Dermis microvascular lymphatic vessel endothelial cell (primary cell): ENCODE measurements at places on chromosomes 16 and 17. TPM values are rescaled to one million over a fixed set of nuclear protein-coding genes. Genes with fewer than 3 reads are reported as not detected.

DNA sequence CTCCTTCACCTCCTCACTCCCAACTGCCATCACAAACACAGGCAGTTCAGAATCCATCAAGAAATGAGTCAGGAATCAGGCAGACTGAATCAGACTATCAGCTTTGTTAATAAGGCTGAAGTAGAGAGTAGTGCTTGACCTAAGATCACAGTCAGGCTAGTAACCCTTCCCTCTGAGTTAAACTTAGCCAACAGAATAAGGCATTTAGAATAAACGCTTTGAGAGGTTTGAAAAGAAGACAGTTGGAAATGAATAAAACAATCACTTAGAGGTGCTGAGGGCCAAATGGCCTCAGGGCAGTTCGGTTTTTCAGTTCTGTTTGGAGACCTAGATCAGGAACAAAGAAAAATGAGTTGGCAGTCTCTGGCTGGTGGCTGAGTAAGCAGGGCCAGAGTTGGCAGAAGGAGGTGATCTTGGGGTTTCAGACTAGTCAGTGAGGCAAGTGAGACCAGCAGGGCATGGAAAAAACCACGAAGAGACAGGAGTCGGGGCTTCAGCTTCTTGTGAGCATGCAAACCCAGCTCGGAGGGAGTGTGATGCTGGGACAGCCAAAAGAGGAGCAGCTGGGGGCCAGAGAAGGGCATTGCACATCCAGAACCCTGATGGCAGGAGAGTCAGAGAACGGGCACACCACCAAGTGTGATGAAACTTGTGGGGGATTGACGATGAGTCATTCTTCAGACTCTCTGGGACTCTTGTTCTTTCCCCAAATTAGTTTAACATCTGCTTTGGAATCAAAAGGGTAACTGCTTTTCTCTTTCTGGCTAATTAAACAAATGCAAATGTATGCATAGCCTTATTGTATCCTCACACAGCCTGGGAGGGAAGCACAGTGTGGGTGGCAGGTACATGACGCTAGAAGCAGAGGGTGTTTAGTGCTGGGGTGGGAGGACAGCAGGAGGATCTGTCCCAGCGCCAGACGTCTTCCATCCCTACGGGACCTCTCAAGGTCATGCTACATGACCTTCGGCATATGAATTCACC is 54.8 kb downstream of the SPECC1 start:
- no peak for DNase-seq

DNA sequence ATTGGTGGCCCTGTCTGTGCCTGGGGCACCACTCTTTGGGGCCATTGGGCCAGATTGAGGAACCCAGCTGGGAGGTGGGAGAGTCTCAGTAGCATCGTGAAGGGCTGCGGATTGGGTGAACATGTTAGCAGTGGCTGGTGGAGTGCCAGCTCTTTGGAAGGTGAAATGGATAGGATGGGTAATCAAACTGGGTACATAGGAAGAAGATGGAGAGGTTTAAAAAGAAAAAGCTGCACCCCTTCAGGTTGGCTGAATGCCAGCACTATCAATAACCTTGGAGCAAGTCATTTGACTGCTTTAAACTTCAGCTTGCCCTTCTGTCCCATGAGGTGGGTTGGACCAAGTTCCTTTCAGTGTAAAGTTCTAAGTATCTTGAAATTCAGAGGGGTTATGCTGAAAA is 95.0 kb downstream of the RPTOR start:
- no peak for DNase-seq

DNA sequence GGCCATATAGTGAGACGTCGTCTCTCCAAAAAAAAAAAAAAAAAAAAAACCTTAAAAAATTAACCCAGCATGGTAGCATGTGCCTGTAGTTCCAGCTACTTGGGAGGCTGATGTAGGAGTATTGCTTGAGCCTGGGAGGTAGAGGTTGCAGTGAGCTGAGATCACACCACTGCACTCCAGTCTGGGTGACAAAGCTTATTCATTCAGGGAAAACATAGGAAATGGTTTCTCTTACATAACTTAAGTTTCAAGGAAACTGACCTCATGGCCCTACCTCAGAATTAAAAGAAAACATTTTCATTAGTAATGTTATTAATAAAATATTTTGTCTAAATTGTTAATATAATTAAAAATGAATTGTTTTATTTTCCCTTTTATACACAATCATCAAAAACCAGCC is 31.4 kb downstream of the COG1 start:
- DNase-seq: peak; percentile 17

GRCh38 chr17:17648762-17649161 is 32.5 kb upstream of the RAI1 start:
- DNase-seq: no peak

- peak; percentile 58 for DNase-seq
These were observed 1.3 kb downstream of the GJD3 start for GRCh38 chr17:40363111-40363827.

- peak; percentile 19 for DNase-seq
These were observed 37.8 kb upstream of the ULK2 start for GRCh38 chr17:19905502-19905901.

The ZSCAN10 gene
- total RNA-seq: not detected in 2 replicates

The NOD2 gene
- 0.26 and 1.0 TPM in 2 replicates for total RNA-seq
